ENCODE measurements at places on chromosomes 2 and 18.

DNA sequence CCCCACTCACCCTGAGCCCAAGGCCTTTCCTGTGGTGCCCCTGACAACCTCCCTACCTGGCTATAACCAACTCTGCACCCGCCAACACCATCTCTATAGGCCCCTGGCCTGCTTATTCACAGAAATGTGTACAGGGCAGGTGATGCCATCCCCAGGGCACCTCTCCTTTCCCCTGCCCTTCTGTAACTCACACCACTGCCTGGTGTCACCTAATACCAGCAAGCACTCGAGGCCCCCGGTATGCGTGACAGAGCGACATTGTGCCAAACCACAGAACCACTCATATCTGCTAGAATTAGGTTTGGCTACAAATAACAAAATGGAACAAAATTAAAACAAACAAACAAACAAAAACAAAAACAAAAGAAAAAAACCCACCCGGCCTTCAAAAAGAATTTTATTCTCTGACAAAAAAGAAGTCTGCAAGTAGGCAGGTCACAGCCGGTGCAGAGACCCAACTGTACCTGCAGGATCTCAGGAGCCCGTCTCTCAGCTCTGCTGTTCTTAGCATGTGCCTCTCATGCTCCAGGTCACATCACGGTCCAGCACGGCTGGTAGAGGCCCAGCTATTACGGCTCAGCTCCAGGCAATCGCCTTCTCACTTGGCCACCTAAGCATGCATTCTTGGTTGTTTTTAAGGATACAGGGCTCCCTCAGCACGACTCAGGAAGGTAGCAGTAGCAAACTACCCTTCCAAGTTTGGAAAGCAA is 51.4 kb downstream of the FAM178B start:
- no peak for DNase-seq

- no peak for DNase-seq
These were observed 3.7 kb upstream of the UGT1A6 start for GRCh38 chr2:233689031-233689430.

DNA sequence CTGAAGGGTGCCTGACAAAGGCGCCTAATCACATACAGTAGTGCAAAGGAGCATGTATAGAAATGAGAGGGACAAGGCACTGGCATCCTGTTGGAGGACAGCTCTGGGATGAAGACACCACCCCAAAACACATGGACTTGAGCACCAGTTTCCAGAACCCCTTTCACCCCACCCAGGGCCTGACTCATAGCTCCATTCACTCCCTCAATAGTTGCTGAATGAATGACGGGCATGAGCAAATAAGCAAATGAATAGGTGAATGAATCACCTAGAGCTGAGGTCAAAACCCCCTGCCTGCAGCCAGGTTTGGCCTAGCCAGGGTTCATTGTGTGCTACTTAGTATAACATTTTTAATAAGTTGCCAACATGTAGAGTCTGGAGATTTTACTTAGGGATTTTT is 66.3 kb downstream of the NRP2 start:
- DNase-seq, result no peak

GRCh38 chr2:159069229-159069628 is 100.8 kb downstream of the TANC1 start:
- DNase-seq, result no peak

GRCh38 chr2:225041851-225042799 is at the start of gene DOCK10:
TSS of gene DOCK10 (minus strand) at chr2:225042468. CDS start at chr2:225042374, 94 bp downstream.
- peak; percentile 26 for DNase-seq

DNA sequence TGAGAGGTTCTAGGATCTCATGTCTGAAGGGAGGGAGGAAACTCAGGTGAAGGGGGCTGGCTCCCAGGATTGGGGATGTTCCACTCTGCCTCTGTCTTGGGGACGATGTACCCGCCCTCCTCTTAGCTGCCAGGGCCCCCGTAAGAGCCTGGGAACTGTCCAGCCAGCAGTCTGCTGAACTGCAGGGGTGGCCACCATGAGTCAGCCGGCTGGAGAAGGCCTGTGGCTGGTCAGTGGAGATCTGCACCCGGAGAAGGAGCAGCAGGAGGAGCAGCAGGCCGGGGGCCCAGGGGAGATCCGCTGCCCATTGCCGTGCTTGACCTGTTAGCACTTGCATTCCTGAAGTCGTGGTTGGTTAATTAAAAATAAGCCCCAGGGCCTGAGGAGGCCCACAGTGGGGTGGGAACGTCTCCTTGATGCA is 180.3 kb downstream of the TFCP2L1 start:
- DNase-seq, result no peak

DNA sequence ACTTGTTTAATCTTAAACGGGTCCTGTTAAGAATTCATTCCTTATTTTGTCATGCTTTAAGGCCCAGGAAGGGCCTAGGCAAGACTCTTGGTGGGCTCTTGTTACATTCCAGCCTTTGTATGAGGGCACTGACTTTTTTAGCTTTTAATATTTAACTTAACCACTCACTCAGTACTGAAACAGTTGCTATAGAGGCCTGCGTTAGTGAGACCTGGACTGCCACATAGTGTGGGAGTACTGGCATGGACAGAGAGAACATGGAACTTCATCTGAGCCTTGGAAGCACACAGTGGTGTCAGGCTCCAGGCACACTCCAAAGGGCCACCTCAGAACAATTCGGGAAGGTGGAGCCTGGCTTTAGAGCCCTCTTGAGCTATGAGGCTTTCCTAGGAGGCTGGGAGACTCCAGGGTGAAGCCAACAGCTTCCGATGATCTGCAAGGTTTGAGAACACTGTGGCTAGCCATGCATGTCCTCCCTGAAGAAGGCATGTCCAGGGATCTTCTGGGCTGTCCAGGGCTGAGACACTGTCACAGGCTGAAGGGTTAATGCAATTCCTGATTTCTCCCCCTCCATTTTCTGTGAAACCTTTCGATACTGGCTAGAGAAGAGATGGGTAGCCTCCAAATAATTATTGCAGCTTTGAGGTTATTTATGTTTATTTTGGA is 155.4 kb upstream of the ACAA2 start:
- no peak for DNase-seq

- no peak for DNase-seq
These were observed 9.9 kb downstream of the SH2D6 start for GRCh38 chr2:85428343-85428881.

DNA sequence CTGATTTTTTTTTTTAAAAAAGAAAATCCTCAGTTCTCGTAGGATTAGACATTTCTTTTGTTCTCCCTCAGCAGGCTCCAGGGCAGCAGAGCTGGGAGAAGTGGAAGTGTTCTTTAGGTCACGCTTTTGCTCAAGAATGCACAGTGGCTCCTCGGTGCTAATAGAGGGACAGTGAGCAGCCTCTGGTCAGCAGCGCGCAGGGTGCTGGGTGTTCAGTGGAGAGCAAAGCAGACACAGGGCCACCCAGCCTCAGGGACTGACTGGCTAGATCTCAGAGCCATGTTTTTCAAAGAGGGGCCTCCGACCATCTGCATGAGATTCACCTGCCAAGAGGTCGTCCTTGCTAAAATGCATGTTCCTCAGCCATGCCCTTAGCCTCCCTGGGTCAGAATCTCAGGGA is 218.8 kb downstream of the HAUS1 start:
- no peak for DNase-seq

GRCh38 chr2:112542984-112543661 is 858 bp downstream of the POLR1B start:
- DNase-seq, result no peak

GRCh38 chr2:98175811-98176210 is 88.8 kb downstream of the VWA3B start:
- DNase-seq, result no peak

- no peak for DNase-seq
These were observed 71.0 kb downstream of the GALNT14 start for GRCh38 chr2:31067259-31067658.

- DNase-seq, result no peak
These were observed 424.3 kb upstream of the MEX3C start for GRCh38 chr18:51621864-51622160.

DNA sequence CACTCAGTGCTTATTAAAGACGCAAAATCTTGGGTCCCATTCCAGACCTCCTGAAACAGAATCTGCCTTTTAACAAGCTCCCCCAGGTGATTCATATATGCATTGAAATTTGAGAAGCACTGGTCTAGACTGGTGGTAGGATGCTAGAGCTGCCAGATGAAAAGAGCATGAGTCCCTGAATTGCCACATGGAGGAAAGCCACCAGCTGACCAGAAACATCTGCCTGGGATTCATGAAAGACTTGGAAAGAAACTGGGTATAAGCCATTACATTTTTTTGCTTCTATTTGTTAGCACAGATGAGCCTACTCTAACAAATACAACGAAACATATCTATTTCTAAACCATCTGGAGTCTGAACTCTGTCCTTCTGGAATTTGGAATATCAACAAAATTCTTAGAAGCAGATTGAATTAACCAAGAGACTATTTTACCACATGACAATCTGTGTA is 228.9 kb downstream of the RBM43 start:
- no peak for DNase-seq

DNA sequence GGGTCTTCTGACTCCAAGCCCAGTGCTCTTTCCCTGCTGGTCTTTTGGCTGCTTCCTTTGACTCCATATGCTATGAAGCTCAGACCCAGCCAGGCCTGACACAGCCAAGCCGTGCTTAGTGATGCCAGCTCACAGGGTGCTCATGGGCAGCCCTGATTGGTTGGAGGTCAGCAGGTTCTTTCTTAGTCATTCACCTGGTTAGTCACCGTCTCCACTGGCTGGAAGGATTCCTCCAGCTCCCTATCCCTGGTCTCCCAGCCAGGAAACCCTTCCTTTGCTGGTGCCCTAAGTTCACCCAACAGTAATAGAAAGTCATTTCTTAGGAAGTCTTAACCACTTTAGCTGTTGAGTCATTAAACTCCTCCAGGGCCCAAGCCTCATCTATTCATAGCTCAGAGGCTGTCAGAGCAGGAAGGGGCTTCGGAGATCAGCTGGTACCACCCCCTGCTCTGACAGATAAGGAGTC is 3.9 kb downstream of the KCNK3 start:
- no peak for DNase-seq

GRCh38 chr2:117481608-117482007 is 332.9 kb upstream of the DDX18 start:
- DNase-seq, result no peak

DNA sequence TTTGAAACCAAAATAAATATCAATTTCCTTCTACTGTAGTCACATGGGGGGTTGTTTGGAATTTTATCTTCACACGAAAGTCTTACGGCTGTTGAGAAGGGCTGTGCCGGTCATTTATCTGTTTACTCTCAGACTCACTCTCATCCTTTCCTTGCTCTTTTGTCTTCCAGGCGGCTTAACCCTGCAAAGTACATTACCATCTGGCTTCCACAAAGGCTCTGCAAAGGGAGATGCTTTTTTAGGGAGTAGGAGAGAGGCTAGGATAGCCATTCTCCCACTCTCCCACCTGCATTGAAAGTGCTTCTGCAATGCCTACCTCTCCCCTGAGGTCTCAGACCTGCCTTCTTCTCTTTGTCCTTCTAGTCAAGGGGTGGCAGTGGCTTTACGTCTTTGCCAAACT is 247.6 kb downstream of the MEIS1 start:
- DNase-seq, result no peak

GRCh38 chr18:56851774-56852173 is 200.6 kb downstream of the WDR7 start:
- no peak for DNase-seq

DNA sequence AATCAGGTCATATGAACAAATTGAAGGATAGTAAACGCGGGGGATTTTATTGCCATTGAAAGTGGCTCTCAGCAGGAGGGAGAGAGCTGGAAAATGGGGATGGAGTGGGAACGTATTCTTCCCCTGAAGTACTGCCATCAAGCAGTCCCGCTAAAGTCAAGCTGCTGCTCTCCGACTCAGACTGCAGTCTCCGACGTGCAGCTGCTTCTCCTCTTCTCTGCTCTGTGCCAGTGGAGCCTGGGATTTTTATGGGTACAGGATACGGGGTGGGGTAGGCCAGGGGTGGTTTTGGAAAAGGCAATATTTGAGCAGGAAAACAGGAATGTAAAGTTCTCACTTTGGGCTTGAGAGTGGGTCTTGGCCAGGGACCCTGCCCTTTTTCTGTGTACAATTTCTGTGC is 33.0 kb downstream of the KCTD18 start:
- DNase-seq, result no peak

DNA sequence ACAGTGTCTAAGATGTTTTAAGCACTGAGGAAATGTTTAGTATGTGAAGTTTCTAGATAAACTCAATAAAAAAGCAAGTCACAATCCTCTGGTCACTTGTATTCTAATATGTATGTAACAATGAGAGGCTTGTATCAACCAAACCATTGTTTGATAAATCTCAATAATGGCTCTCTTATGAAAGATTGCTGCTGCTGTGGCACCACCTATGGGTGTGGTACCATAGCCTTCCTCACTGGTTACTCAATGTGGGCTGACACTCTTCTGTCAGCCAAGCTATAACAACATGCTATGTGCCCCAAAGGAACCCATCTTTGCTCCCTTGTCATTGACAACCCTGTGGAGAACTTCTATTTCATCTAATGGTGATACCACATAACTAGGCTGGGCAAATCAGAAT is 12.6 kb upstream of the RAB1A start:
- no peak for DNase-seq

DNA sequence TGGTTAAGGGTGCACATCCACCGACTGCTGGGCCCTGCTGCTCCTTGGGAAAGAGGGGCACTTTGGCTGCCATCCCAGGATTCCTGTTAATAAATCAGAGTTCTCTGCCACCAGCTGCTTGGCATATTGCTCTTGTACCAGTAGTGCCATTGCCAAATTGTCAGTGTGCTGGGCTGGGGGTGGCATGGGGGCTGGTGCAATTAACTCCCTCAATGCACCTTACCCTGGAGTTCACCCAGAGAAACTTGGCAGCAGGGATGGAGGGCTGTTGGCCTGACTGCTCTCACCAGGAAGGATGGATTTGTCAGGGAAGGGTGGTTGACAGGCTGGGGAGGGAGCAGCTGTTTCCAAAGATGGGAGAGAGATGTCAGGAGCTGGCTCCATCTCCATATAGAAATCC is 94.6 kb upstream of the SKOR2 start:
- no peak for DNase-seq

DNA sequence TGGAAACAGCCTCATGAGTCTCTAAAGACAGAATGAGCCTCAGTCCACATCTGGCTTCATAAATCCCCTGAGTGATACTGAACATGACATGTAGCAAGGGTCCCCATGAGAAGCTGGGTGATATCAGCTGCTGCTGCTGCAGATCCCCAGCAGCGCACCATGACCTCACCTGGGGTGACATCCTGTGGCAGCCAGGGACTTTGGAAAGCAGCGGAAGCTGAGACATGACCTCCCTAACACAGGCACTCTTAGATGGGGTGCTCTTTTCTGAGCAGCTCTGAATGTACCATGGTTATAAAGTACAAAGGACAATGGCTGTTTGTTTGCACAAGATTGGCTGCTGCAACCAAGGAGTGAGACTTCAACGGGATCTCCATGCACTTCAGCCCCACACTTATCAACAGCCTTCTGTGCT is 74.7 kb upstream of the TMEM200C start:
- DNase-seq, result no peak

DNA sequence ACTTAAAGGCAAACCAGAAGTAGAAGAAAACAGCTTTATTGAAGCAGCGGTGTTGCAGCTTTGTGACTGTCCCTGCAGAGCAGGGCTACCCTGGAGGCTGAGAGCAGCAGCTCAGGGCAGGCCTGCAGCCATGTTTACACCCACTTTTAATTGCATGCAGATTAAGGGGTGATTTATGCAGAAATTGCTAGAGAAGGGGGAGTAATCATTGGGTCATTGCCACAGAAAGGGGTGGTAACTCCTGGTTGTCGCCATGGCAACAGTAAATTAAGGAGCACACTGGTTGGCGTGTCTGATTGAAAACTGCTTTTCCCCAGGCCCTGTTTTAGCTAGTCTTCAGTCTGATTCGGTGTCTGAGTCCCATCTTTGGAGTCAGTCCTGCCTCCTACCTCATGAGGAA is 195.4 kb upstream of the HDAC4 start:
- no peak for DNase-seq

- no peak for DNase-seq
These were observed 40.8 kb upstream of the MYO1B start for GRCh38 chr2:191204433-191204832.
